ENCODE measurements at places on chromosomes 4 and X.

DNA sequence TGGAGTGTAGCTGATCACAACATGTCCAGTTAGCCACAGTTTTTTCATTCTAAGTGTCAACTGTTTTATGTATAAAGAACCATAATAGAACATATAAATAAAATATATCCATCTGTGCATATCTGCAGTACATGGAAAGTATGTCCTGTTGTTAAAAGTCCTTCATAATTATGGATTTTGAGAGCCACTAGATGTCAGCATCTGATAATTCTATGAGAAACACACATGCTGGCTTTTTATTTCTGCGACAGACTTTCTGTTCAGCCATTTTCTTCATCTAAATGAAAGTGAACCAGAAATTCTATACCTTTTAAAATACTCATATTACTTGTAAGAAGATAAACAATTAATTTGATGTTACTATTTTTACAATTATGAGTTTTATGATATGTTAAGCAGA, 251.5 kb downstream of the GPM6A start:
- DNase-seq: no peak

- no peak for DNase-seq
These were observed 414.5 kb upstream of the ATOH1 start for GRCh38 chr4:93414041-93414550.

DNA sequence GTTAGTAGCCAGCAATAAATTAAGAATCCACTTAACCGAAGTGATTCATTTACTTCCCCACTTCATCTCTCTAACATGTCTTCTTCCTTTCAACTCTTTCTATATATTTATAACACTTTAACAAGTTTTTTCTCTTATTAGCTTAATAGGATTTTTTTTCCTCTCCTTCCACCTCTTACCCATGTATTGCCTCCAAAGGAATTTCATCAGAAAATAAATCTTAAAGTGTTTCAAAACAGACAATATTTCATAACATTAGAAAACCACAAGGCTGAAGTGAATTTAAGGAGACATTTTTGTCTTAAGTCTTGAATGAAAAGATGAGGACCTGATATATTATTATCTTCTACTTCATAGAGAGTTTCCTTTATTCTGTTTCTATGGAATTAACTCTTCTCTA, 101.5 kb downstream of the PDGFC start:
- no peak for DNase-seq

- DNase-seq: no peak
These were observed 33.5 kb downstream of the NAT8L start for GRCh38 chr4:2092669-2093053.

DNA sequence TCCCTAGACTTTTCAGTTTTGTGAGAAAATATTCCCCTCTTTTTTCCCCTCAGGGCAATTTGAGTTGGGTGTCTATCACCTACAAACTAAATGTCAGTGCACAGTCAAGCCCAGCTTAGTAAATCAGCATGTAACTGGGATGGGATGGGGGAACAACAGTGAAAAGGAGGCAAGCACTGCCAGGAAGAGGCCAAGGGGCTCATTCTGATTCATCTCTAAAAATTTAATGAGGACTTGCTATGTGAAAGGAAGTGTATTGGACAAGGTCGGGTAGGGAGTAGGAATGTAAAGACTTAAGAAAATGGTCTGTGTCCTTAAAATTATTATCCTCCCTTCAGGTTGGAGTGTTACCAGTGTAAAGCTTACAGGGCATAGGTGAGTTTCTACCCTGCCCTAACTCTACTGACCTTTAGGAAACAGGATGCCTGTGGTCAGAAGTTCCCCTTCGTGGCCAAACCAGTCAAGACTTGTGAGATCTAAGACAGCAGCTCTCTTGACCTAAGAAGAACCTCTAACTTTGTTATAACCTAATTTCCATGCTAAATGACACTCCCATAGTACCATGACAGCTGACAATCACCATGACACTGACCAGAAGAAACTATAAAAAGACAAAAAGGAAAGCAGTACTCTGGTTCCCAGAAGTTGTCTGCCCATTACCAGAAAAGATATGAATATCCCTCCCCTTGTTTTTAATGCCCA, 194.4 kb upstream of the LDB2 start:
- no peak for DNase-seq

GRCh38 chr4:57127361-57127760, 17.2 kb upstream of the IGFBP7 start:
- no peak for DNase-seq

DNA sequence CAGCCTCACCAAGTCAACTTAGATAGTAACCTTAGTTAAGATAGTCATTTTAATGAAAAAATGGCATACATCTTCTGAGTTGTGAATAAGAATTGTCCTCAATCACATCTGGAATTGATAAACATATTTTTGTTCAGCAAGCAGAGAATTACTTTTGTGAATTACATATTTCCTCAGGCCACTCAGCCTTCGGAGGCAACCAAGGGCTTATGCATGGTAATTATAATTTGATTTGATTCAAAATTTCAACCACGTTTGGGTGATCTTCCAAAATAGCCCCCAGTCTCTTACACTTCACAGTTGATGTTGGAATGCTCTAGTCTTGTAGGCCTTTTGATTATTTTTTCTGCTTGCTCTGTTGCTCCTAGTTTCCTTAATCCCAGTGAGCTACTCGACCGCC, 63.4 kb downstream of the GALNTL6 start:
- DNase-seq: no peak

DNA sequence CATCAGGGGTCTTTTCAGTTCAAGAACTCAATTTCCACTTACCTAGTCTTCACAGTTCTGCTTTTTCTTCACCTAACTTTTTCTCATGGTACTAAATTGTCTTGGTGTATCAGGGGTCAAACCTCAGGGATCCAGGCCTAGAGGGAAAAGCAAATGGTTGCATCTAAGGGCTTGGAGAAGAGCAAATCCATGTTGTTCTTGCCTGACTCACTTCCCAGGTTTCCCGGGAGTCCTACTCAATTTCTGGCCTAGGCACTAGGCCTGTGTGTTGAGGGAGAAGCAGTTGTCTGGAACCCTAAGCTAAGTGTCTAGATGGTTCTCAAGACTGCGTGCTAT, 191.9 kb upstream of the STK26 start:
- DNase-seq: no peak

- DNase-seq: no peak
These were observed 324.6 kb downstream of the BCOR start for GRCh38 chrX:39773150-39773549.

Measured in cortex of kidney (tissue), 1 donor.